ENCODE measurements at places on chromosomes 3 and 15.

DNA sequence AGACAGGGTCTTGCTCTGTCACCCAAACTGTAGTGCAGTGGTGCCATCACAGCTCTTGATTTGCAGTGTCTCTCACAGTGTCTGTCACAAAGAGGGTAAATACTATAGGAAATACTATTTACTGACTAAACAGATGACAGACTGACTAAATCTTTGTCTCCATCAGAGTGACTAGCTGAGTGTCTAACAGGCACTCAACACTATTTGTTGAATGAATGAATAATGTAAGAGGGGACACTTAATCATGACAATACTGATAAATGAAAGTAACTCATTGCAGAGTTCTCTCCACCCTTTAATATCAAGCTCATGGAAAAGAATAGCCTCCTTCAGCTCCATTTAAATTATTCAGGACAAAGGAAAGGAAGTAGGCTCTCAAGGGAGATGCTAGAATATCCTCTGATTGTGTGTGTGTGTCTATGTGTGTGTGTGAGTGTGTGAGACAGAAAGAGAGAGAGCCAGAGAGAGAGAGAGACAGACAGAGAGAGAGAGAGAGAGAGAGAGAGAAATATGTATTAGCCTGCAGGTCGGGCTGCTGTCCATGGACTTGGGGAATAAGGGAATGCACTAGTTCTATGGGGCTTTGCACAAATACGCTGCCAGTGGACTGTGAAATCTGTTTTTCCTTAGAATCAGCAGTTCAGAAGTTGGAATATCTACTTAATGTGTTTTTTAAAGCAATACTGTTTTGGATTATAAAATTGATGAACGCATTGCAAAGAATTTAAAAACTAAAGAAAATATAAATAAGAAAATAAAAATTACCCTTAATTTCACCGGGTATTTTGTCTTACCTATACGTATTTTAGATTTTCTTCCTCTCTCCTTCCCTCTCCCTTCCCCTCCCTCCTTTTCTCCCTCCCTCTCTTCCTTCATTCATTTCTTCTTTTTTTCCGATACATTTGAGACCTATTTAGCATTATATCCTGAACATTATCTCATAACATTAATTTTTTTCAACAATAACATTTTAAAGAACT, 132.9 kb upstream of the LRIG1 start:
- no peak overlapping the region for H3K4me3 ChIP-seq
- no peak for DNase-seq
- peaks cover 3% of the 10 kb centered on the region for H3K27me3 ChIP-seq
- H3K4me1 ChIP-seq: no peaks in the 10 kb centered on the region
- H3K36me3 ChIP-seq: no peaks in the 10 kb centered on the region
- H3K27ac ChIP-seq: no peak overlapping the region

DNA sequence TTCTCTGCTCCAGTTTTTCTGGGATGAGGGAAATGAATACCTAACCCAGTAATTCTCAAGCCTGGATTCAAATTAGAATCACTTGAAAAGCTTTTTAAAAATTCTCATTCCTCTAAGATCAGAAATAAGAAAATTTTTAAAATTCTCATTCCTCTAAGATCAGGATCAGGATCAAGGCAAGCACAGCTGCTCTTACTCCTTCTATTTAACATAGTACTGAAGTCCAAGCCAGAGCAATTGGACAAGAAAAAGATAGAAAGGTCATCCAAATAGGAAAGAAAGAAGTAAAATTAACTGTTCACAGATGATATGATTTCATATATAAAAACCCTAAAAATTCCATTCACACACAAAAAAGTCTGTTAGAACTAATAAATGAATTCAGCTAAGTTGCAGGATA, 24.2 kb upstream of the CLRN1 start:
- peaks cover 3% of the 10 kb centered on the region for H3K27me3 ChIP-seq
- peaks cover 3% of the 10 kb centered on the region for H3K4me1 ChIP-seq
- H3K27ac ChIP-seq: no peak overlapping the region
- no peak overlapping the region for H3K4me3 ChIP-seq
- no peak for DNase-seq

DNA sequence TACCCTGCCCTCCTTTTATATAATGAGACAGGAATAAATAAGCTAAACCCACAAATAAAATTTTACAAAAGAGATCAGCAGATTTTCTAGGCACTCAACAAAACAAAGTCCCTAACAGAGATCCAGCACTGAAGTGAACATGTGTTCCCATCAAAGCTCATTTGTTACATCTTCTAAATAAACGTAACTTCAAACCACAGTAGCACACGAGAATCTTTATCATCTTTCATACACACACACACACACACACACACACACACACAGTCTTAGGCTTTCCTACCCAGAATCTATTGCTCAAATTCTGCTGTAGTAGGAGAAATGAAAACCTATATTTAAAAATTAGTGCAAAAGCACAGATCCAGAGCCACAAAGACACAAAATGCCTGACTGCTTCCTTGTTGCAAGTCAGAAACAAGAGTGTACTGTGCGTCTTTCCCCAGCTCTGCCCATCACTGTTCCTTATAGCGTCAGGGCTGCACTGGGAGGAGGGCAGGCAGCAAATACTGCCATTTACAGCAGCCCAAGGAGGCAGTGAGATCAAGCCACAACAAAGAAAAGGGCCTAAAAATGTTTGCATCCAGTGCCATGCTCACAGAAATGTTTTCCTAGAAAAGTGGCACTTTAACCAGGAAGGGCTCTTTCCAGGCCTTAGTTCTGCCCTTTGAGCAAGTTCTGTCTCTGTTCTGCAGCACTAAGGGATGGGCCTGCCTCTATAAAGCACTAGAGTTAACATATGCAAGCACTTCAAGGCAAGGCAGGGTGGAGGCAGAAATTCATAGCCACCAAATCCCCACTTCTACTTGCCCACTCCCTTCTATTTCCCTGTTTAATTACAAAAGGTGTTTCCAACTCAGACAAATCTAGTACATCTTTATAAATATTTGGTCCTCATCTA, 6.0 kb downstream of the IP6K1 start:
- peaks cover 21% of the 10 kb centered on the region for H3K4me1 ChIP-seq
- DNase-seq: no peak

- H3K27ac ChIP-seq: no peak overlapping the region
- no peaks in the 10 kb centered on the region for H3K27me3 ChIP-seq
- no peak for DNase-seq
- no peaks in the 10 kb centered on the region for H3K4me1 ChIP-seq
Observed at GRCh38 chr3:161254861-161255260, 33.8 kb downstream of the NMD3 start.

GRCh38 chr15:61731099-61731498, 329.1 kb downstream of the VPS13C start:
- no peak overlapping the region for H3K27ac ChIP-seq
- H3K36me3 ChIP-seq: no peaks in the 10 kb centered on the region
- no peak overlapping the region for H3K4me3 ChIP-seq

- H3K4me1 ChIP-seq: peaks cover 53% of the 10 kb centered on the region
- peak overlapping the region; percentile 95 for H3K4me3 ChIP-seq
- H3K36me3 ChIP-seq: peaks cover 26% of the 10 kb centered on the region
- peak overlapping the region; percentile 88 for H3K27ac ChIP-seq
- no peaks in the 10 kb centered on the region for H3K27me3 ChIP-seq
Observed at GRCh38 chr3:14124223-14124614, 451 bp downstream of the CHCHD4 start.

DNA sequence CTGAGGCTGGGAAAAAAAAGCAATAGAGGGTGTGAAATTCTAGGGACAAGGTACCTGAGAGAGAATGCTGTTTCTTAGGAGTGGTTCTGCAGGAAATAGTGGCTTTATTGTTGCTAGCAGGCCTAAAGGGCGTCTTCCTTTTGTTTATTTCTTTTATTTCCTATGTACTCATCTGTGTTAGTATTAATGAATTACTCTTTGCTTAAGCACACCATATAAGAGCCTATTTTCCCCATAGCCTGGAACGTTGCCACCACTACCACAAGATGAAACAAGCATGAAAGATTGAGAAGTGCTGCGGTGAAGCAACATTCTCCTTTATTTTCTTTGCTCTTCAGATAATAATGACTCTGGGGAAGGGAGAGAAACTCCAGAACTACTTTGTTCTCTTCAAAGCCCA, 21.3 kb upstream of the GOLIM4 start:
- no peaks in the 10 kb centered on the region for H3K4me1 ChIP-seq
- H3K4me3 ChIP-seq: no peak overlapping the region
- peaks cover 8% of the 10 kb centered on the region for H3K27me3 ChIP-seq
- DNase-seq: no peak
- H3K27ac ChIP-seq: no peak overlapping the region
- no peaks in the 10 kb centered on the region for H3K36me3 ChIP-seq

GRCh38 chr3:170542704-170543103, 43.2 kb downstream of the SLC7A14 start:
- no peaks in the 10 kb centered on the region for H3K36me3 ChIP-seq
- no peak overlapping the region for H3K4me3 ChIP-seq
- no peak for DNase-seq
- peaks cover 12% of the 10 kb centered on the region for H3K27me3 ChIP-seq
- H3K4me1 ChIP-seq: no peaks in the 10 kb centered on the region

GRCh38 chr3:25678581-25678980, 13.9 kb upstream of the TOP2B start:
- no peaks in the 10 kb centered on the region for H3K4me1 ChIP-seq
- H3K27me3 ChIP-seq: no peaks in the 10 kb centered on the region
- H3K4me3 ChIP-seq: no peak overlapping the region
- H3K27ac ChIP-seq: no peak overlapping the region
- no peaks in the 10 kb centered on the region for H3K36me3 ChIP-seq

GRCh38 chr3:161414907-161415306, 43.6 kb upstream of the SPTSSB start:
- H3K27ac ChIP-seq: no peak overlapping the region
- H3K4me3 ChIP-seq: no peak overlapping the region
- no peaks in the 10 kb centered on the region for H3K36me3 ChIP-seq
- H3K27me3 ChIP-seq: peaks cover 20% of the 10 kb centered on the region

Measured in activated naive CD8-positive, alpha-beta T cell treated with anti-CD3 and anti-CD28 coated beads, Interleukin-2, amount 10 ng/mL, durations not matched to agents 7 days and 5 days (primary cell).